H1 (cell line): ENCODE measurements at places on chromosomes 7 and 10.

DNA sequence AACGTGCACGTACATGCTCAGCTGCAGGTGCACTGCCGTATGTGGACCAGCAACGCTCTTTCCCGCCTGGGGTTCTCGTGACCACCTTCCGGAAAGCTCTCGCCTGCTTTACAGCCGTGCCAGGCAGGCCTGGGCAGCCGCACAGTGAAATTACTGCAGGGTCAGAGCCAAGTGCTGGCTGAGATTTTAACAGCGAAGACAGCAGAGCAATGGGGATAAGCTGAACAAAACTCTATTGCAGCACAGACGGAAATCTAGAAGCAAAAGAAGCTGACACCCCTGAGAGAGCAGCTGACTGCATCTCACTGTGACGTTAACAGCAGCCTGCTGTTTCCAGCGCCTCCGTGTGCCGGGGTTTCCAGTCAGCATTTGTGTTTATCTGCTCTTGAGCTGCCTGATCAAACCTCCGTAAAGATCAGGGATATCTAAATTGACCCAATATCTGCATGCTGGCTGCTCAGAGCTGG, 179.0 kb downstream of the DIP2C start:
- no peak for DNase-seq
- no peak overlapping the region for H3K27ac ChIP-seq
- H3K4me3 ChIP-seq: no peak overlapping the region
- H3K36me3 ChIP-seq: no peaks in the 10 kb centered on the region
- H3K27me3 ChIP-seq: peaks cover 30% of the 10 kb centered on the region

DNA sequence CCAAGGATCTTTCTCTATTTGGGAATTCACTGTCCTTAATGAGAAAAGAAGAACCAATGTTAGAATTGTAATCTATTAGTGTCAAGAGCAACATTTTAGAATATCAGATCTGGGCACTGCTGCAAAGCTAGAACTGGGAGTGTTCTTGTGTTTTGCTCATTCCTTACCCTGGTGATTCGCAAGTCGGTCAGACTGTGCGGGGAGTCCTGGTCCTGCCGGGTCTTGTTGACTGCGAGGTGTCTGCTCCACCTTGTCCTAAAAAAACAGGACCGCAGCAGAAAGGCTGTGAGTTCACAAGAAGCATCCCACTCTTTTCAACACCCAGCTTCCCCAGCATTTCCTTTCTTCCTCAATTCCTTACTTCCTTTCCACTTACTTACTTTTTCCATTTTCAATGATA, 79.0 kb downstream of the GRB10 start:
- no peak for DNase-seq
- H3K36me3 ChIP-seq: peaks cover 9% of the 10 kb centered on the region
- no peak overlapping the region for H3K27ac ChIP-seq
- H3K4me1 ChIP-seq: peaks cover 10% of the 10 kb centered on the region
- H3K27me3 ChIP-seq: no peaks in the 10 kb centered on the region
- H3K4me3 ChIP-seq: no peak overlapping the region

DNA sequence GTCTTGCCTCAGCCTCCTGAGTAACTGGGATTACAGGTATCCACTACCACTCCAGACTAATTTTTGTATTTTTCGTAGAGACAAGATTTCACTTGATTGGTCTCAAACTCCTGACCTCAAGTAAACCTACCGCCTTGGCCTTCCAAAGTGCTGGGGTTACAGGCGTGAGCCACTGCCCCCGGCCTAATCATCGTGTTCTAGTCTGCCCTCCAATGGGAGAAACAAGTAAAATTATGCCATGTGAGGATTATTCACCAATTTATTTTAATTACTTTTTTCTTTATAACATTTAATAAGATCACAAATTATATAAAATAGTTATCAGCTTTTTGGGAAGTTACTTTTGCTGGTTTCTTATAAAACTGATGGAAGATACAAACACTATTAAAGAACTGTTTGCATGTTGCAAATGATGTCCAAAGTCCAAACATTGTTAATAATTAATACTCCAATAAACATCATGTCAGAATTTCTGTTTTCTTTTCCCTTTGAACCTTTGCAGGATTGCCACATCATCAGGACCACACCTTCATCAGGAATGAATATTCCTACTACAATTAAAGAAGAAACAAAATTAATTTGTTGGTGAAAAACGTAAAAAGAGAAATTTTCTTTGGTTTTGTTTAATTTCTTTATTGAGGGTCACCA, 786 bp upstream of the AKR1C4 start:
- DNase-seq: no peak
- no peaks in the 10 kb centered on the region for H3K4me1 ChIP-seq
- no peak overlapping the region for H3K27ac ChIP-seq
- no peaks in the 10 kb centered on the region for H3K36me3 ChIP-seq
- H3K27me3 ChIP-seq: no peaks in the 10 kb centered on the region

GRCh38 chr7:22944022-22944421, 69.9 kb downstream of the HYCC1 start:
- H3K27ac ChIP-seq: no peak overlapping the region
- no peaks in the 10 kb centered on the region for H3K36me3 ChIP-seq
- DNase-seq: no peak
- H3K4me1 ChIP-seq: peaks cover 5% of the 10 kb centered on the region; the same call in 1 of the 2 replicates

DNA sequence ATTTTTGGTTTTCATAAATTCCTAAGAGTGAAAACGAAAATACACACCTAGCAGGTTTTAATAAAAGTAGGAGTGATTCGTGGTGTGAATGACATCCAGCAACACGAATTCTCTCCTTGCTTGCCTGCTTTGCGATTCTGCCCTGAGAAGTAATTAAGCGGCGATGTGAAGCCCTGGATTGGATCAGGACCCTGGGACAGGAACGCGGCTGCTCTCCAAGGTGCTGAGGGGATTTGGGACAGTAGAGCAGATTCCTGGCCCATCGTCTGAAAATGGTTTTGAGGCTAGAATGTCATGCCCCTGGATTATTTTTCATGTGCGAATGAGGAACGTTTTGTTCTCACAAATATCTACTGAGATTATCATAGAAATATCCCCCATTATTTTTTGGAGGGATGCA, 7.8 kb downstream of the NPS start:
- no peaks in the 10 kb centered on the region for H3K27me3 ChIP-seq
- DNase-seq: no peak
- no peaks in the 10 kb centered on the region for H3K4me1 ChIP-seq
- H3K27ac ChIP-seq: no peak overlapping the region
- H3K36me3 ChIP-seq: no peaks in the 10 kb centered on the region
- no peak overlapping the region for H3K4me3 ChIP-seq

GRCh38 chr10:69335063-69335587, 56.8 kb downstream of the HK1 start:
- H3K4me3 ChIP-seq: no peak overlapping the region
- H3K36me3 ChIP-seq: no peaks in the 10 kb centered on the region
- no peak for DNase-seq
